HAP-1 (cell line): ENCODE measurements at places on chromosomes 1 and 21.

GRCh38 chr21:38080888-38081287 is 164.6 kb upstream of the KCNJ6 start:
- DNase-seq: no peak

DNA sequence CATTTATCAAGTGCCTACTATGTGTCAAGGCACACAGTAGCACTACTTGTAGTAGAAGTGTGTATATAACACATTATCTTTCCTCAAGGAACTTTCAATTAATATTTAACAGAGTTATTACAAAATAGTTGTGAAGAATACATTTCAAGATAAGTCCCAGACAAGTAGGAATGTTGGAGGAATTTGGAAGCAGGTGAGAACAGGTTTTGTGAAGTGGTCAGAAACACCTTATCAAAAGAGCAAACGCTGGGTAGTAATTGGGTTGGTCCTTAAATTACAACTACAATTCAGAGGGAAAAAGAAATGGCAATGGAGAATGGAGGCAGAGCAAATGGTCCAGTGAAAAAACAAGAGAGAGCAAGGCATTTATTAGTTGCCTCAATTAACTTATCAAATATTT is 218.8 kb downstream of the ADGRL2 start:
- DNase-seq: no peak

- DNase-seq: no peak
Measured at GRCh38 chr1:184747089-184747955, 7.3 kb downstream of the EDEM3 start.

DNA sequence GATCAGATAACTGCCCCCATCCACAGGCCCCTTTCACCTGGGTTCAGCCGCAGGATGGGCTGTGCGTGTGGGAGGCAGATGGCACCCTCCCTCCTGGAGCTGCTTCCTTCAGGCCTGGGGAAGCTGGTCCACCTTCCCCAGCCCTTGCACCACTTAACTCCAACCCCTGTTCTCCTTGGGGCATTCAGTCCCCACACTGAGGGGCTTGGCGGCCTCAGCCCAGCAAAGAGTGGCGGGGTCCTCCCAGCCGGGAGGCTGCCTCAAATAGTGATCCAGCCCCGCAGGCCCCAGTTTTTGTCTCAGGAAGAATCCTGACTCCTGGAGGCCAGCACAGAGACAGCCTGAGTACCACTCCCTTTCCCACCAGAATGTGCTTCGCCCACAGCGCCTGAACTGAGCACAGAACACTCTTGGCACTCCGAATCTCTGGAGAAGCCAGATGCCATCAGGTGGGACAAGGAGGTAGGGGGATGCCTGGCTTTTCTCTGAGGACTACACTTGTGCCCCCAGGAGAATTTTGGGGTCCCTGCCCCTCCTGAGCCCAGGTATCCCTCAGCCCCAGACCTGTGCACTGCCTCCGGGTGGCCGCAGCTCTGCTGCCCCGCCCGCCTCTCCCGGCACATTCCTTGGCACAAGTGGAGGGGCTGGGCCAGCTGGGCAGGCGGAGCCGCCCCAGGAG is 936 bp downstream of the PAQR6 start:
- DNase-seq: peak; percentile 39

- no peak for DNase-seq
Measured at GRCh38 chr21:21436012-21436534, 437.9 kb downstream of the NCAM2 start.

- DNase-seq: no peak
Measured at GRCh38 chr1:160005070-160005469, 26.7 kb downstream of the PIGM start.

- no peak for DNase-seq
Measured at GRCh38 chr1:166193057-166193698, 26.4 kb upstream of the FAM78B start.
